8988T (cell line): ENCODE measurements at places on chromosomes 3 and 15.

DNA sequence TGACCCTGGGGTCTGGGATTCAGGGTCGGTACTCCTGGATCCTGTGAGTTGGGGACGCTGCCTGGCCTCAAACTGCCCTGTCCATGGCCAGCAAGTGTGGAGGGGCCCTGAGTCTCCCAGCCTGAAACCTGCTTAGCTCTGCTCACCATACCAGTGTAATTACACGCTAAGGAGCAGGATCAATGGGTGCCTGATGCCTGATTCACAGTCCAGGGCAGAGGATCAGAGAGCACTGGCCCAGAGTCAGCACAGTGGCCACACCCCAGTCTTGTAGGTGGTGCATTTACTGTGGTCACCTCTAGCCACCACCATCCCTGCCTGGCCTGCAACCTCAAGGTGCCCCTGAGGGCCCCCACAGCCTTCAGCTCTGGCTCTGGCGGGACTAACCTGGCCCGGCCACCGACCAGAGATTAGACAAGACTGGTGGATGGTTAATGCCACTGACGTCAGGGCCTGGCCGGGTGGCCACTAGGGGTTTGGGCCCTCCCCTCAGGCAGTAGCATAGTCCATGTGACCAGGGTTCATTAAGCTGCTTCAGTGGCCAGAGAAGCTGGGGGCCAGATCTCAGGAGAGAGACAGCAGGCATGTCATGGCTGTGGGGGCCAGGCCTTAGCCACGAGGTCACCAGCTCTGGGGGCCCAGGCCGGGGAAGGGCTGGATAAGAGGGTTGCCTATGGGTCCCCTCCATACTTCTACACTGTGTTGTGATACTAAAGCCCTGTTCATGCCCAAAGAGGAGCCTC lies 3.3 kb upstream of the SLC38A3 start:
- peak; percentile 74 for DNase-seq

DNA sequence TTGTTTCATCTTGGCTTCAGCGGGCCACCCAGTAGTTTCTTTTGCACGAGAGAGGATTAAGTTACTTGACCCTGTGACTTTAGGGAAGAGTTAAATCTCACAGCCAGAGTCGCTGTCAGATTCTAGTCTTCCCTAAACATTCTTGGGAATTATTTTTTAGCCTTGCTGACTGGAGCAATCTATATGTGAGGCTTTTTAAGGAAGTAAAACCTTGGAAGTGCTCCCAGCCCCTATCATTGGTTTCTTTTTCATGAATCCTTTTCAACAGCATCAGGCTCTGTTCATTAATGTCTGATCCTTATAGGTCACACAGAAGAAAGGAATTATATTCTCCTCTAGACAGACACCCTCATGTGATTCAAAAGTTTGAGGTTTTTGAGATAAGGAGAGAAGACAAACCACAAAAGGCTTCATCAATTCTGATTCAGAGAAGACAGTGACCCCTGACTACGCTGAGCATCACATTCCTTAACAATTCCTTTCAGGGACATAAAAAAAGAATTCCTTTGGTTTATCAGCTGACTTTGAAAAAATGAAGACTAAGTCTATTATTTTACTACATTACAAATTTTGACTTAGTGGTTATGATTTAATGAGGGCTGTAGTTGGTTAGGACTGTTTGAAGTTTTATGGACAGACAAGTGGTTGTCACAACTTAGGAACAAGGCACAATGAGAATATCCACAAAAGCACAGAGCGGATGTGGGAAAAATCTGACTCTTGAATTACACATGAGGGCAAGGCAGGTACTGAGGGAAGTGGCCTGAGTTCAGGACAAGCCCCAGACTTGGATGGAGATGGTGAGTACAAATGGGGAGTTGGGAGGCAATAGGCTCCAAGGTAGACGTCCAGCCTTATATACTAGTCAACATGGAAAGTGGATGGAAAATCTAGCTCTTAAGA lies 171.1 kb upstream of the STT3B start:
- DNase-seq = no peak

DNA sequence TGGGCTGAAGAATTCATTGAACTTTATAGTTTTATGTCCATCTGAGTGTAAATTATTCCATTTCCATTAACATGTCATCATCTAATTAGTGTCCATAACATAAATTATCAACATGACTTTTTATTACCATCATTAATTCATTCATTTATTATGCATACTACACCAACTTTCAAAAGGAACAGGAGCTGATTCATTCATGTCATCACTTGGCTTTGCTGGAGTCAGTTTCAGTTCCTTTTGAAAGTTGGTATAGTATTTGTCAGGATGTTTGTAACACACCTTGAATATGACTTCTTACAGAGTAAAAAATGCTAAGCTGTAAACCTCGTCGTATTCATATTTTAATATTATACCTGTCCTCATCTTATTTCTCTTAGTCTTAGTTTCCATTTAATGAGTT lies 298.0 kb upstream of the RBMS3 start:
- no peak for DNase-seq

- DNase-seq = no peak
These were observed 10.9 kb downstream of the TM2D3 start for GRCh38 chr15:101641129-101641764.

- DNase-seq = no peak
These were observed 383.3 kb upstream of the ROBO2 start for GRCh38 chr3:76656531-76657070.

- no peak for DNase-seq
These were observed 8.3 kb downstream of the ANXA2 start for GRCh38 chr15:60389261-60390077.

- DNase-seq = no peak
These were observed 23.8 kb downstream of the NEDD4 start for GRCh38 chr15:55969582-55969981.

- no peak for DNase-seq
These were observed 2.4 kb upstream of the PPP1R14D start for GRCh38 chr15:40830884-40831283.

DNA sequence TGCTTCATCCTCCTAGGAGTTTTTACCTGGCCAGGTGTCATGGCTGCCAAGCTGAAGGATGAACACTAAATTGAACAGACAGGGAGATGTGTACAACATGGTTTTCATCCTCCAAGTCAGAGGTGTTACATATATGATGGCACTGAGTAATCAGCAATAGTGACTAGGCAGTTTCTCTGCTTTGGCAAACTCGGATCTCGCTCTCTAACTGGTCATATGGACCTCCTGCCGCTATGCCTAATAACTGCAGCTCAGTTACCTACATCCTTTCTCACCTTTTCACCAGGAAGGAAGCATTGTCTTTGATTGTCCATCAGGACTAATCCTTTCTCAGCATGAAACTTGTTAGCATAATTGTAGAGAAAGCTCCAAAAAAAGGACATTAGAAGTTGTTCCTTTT lies 175.9 kb upstream of the PLSCR5 start:
- no peak for DNase-seq

- no peak for DNase-seq
These were observed 32.4 kb upstream of the SNX4 start for GRCh38 chr3:125552401-125552800.

- no peak for DNase-seq
These were observed 10.4 kb downstream of the TTC14 start for GRCh38 chr3:180612364-180612763.

- no peak for DNase-seq
These were observed 75.1 kb downstream of the TRAK1 start for GRCh38 chr3:42166214-42166613.

- DNase-seq = no peak
These were observed 203.6 kb upstream of the PDZRN3 start for GRCh38 chr3:73828348-73828747.

- no peak for DNase-seq
These were observed 725 bp downstream of the SRP14 start for GRCh38 chr15:40038275-40038637.

- DNase-seq = no peak
These were observed 38.3 kb downstream of the FAM43A start for GRCh38 chr3:194723846-194724618.

DNA sequence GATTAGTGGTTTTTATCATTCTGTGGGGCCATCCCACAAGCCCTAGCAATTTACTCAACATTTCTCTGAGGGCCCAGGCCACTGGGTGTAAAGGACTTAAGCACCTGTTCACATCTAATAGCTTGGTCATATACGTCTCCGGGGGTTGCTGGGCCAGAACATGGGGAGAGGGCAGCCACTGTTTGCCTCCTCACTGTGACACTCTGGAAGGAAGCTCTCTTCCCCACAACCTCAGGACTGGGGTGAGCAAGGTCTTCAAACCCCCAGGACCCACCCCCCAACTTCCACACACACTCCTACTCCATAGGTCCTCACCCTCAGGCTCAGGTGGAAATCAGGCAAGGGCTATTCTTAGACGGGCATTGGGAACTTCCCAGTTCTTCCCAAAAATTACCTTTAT lies 28.9 kb downstream of the C3orf20 start:
- no peak for DNase-seq

DNA sequence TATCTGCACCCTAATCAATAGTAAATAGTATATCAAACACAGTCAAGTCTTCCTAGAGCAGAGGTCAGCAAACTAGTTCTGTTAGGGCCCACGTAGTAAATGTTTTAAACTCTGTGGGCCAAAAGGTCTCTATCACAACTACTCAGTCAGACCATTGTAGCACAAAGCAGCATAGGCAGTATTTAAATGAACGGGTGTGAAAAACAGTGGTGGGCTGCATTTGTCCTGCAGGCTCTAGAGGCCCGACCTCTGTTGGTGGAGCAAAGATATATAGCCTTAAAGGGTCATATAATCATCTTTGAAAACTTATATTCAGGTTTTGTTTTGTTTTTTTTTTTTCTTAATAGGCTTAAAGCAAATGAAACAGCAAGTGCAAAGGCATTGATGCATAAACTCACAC lies 326.4 kb upstream of the TRIM42 start:
- DNase-seq = no peak

DNA sequence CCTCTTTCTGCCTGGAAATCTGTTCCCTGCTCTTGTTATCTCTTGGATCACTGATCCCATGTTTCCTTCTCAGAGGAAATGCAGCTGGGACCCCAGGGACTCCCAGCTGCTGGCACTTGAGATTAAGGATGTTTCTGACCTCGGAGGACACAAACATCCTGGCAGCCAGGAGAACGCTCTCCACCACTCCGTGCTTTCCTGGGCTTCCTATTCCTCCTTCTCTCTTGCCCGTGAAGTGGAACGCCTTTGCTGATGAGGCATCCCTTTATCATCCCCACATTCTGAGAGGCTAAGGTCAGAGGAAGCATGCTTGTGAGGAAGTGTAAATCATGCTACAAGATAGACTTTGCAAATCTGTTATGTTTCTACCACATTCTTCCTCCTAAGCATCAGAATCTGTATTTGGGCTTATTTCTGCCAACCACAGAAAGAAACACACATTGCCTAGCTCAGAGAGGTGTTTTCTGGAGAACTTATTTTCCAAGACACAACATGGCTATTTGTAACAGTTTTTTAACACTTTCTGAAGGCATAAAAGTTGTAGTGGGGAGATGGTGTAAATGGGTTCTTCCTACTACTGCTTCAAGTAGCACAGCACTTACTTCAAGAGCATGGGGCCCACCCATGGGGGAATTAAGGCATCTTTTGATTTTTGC lies 25.6 kb upstream of the LDHAL6B start:
- no peak for DNase-seq

DNA sequence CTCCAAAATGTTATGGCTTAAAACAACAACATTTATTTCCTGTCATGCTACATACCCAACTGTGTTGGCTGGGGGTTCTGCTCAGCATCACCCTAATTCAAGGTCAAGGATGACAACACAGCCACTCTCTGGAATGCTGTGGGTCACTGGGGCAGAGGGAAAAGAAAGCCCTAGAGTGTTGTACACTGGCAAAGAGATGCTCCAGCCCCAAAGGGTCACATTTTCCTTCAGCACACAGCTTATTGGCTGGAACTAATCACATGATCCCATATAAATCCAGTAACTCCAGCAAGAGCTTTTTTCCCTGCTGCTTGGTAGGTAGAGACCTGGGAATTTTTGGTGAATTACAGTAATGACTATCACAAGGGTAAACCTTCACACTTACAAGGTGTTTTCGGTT lies 1041.4 kb downstream of the NTRK3 start:
- no peak for DNase-seq

- DNase-seq = no peak
These were observed 213.7 kb upstream of the ADAMTS9 start for GRCh38 chr3:64901522-64901885.

DNA sequence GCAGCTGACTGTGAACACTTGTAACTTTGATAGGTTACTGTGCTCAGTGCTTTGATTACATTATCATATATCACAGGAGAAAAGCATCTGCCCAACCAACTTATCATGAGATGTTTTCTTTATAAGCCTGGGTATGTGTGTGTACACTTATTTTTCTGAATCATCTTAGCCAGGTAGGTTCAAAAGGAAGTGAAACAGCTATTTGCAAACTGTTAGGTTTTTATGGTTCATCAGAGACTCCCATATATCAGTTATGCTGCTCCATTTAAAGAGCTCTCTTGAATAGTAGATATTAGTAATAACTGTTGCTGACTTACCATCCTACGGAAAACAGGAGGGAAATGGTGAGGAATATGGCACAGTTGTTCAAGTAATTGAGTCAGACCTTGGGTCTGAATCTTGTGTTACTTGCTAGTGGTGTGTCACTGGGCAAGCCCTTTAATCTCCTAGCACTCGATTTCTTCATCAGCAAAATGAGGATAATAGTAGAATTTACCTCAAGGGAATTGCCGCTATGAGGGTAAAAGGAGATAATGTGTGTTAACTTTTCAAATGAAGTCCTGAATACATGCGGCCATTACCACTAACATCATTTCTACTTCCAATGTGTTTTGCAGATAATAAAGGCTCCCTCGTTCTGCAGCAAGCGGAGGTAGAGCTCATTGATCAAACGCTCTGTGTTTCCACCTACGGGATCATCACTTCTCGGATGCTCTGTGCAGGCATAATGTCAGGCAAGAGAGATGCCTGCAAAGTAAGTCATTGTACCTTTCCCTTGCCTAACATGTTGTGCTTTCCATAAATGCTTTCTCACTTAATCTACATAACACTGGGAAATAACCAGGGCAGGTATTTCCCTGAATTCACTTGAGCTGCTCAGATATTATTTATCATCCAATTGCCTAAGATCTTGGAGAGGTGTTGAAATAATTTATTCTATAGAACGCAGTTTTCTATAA lies 7.8 kb upstream of the C3orf52 start:
- DNase-seq = no peak

- DNase-seq = no peak
These were observed 385.4 kb downstream of the MECOM start for GRCh38 chr3:169278092-169278491.

DNA sequence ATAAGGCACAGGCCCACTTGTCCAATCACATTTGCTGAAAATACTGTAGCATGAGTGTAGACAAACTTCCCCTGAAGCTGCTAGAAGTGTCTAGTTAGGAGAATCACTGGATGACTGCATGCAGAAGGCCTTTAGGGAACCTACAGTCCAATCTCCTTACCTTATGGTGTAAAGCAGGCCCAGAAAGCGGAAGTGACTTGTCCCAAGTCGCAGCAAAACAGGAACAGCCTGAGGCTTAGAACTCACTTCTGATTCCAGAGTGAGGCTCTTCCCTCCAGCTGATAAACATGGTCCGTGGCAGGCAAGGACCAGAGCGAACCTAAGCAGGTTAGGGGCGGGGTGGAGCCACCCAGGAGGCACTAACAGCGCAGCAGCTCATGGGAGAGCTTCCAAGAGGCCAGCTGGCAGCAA lies 2.5 kb downstream of the GRAMD2A start:
- no peak for DNase-seq

- no peak for DNase-seq
These were observed 16.1 kb downstream of the TMEM207 start for GRCh38 chr3:190433626-190434025.

GRCh38 chr3:114691871-114692270 lies 398.0 kb downstream of the TIGIT start:
- no peak for DNase-seq
